Hypothalamus (tissue), 51 donors: ENCODE measurements at places on chromosomes 4 and X.

DNA sequence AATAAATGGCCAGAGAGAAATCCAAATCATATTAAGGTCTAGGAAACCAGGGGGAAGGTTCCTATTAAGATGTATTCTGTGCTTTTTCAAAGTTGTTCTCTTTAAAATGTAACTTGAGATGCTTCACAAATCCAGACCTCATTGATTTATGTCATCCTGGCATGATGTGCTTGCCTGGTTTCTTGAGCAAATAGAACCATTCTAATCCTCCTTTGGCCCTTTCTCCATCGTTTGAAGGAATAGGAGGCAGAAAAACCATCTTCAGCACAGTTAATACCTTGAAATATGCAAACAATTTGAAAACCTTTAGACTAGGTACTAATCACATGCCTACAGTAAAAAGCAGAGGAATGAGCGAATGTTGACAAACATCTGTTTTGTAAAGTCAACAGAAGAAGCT lies 202.2 kb upstream of the CXorf66 start:
- DNase-seq, result no peak

DNA sequence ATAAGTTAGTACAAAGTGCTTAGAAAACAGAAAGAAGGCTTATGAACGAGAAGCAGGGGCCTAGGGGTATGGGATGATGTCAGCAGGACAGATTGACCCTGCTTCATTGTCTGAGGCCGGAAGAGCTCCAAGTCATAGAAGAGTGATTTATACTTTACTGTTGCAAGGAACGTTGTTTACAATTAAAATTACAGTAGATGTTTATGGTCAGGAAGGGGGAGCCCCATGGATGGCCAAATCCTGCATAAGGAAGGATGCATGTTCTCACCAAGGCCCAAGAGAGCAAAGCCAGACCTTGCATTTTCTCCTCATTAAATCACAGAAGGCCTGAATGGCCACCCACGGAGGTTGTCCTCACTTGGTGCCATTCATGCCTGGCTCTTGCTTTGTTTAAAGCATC lies 115.3 kb downstream of the LDB2 start:
- no peak for DNase-seq

DNA sequence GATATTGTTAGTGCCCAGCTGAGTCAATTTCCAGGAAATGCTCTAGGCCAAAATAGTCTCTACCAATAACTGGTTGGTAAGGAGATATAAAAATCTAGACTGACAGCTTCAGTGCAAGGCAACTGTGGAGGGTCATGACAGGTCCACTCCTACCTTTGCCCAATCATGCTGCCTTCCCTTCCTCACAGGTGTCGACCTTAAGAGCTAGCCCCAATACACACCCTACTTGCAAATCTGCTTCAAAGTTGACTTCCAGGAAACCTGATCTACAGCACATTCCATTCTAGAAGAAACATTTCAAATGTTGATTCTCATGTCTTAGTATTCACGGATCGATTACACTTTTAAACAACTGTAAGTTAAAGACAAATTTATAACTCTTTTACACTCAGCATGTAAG lies 1455.5 kb downstream of the TECRL start:
- no peak for DNase-seq

DNA sequence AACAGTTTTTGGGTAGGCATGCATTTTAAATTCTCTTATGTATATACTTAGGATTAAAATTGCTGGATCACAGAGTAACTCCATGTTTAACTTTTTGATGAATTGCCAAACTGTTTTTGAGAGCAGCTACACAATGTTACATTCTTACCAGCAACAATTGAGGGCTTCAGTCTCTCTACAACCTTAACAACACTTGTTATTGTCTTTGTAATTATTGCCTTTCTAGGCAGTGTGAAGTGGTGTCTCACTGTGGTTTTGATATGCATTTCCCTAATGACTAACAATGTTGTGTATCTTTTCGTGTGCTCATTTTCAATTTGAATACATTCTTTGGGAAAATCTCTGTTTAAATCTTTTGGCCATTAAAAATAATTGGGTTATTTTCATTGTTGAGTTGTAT lies 17.3 kb upstream of the F11 start:
- no peak for DNase-seq

GRCh38 chr4:81796790-81797528 lies 325.3 kb upstream of the RASGEF1B start:
- no peak for DNase-seq

- DNase-seq, result no peak
Measured at GRCh38 chrX:33589316-33589715, 378.0 kb upstream of the DMD start.

DNA sequence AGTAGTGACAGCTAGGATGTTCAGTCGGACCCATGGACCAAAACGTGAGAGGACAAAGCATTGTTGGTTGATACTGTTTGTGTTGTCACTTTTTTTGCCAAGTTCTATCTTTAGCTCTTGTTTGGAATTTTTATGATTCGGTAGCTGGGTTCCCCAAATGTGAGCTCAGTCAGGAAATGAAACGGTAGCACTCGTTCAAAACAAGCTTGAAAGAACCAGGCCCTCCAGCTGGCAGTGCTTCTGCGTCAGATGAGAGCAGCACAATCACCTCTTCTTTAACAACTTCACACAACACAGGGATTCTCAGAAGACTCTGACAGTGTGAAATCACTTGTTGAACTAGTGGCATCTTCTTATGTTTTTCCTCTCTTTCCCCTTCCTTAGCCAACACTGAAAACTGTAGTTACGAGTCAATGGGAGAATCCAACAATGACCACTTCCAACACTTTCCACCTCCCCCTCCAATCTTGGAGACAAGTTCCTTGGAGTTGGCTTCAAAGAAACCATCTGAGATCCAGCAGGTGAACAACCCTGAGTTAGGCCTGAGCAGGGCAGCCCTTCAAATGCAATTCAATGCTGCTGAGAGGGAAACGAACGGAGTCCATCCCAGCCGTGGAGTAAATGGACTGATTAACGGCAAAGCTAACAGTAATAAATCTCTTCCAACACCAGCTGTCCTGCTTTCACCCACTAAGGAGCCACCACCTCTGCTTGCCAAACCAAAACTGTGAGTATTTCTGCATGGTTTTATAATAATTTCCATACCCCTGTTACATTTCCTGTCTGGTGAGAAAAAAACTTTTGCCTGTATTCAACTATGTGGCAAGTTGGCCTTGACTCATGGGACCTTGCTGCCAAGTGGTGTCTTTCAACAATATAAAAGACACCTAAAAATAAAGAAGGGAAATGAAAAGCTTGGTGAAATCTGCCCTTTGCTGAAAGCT lies 214.6 kb downstream of the PALLD start:
- no peak for DNase-seq

DNA sequence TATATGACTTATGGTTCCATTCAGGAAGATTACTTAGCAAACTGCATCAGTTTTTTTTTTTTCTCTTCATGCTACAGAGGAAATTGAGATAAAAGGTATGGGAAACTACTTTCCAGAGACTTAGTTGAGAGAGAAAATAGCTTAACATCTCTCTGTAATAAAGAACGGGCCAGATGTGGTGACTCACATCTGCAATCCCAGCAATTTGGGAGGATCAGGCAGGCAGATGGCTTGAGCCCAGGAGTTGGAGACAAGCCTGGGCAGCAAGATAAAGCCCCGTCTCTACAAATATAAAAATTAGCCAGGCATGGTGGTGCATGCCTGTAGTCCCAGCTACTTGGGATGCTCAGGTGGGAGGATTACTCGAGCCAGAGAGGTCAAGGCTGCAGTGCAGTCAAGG lies 271.2 kb upstream of the TENM3 start:
- DNase-seq, result no peak
